ENCODE measurements at places on chromosomes 4 and X. TPM values are rescaled to one million over a fixed set of nuclear protein-coding genes. Genes with fewer than 3 reads are reported as not detected.
A peak's percentile ranks its signal among the peaks of the same experiment; 100 is the strongest.

- no peak for DNase-seq
Measured at GRCh38 chrX:132822634-132823012, 135.8 kb downstream of the HS6ST2 start.

- DNase-seq = no peak
Measured at GRCh38 chr4:173192375-173193162, 24.0 kb downstream of the GALNT7 start.

- peak; percentile 3 for DNase-seq
Measured at GRCh38 chrX:66760651-66761050, 121.8 kb upstream of the EDA2R start.

DNA sequence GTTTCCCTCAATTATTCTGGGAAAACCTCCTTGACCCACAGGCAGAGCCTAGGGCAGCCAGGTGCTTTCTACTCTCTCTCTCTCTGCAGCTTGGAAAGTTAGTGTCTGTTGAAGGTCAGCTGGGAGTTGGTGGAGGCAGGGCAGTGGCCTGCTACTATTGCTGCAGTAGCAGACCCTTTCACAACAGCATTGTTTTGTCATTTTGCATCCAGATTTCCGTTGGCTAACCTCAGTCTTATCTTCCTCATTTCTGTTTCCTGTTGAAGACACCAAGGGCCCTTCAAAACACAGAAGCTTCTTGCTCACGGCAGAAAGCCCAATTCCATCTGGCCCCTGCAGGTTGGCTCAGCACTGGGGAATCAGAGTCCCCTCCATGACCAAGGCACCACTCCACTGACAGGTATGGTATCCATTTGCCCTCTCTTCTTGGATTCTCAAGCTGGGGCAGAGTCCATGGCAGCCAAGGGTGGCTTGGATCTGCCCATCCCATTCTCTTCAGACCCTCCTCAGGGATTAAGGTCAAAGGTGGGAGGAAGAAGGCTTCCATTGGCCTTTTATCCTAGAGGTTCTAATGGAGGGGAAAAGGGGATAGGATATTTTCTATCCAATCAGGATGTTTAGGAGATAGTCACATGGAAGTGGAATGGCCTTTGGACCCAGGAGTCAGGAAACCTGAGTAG lies 24.6 kb downstream of the VSIG4 start:
- DNase-seq = no peak

DNA sequence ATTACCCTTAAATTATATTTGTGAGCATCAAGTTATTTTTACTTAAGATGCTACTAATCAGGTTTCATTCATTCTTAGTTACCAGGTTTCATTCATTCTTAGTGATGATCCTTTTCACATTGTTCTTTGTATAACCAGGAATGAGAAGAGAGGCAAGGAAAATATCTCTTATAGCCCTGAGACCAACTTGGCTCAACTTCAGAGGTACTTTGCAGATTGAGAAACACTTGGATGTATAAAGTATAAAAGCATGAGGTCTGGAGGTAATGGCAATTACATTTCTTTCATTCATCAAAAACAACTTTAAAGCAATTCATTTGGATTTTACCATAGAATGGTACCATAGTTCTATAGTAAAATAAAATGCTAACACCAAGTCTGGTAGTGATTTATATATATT lies 231.0 kb downstream of the PRDM5 start:
- no peak for DNase-seq

DNA sequence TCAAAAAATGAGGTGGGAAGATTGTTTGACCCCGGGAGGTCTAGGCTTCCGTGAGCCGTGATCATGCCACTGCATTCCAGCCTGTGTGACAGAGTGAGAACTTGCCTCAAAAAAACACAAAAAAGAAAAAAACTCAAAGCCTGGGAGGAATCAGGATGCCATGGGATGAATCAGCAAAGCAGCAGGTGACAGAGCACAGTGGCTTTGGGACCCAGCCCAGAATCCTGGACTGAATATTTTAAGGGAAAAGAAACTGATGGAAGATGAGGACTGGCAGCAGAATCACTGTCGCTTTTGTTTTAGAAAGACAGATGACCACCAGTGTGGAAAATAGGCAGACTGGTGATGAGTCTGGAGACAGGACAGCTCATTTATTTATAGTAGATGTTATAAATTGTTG lies 16.6 kb downstream of the S100G start:
- peak; percentile 7 for DNase-seq

DNA sequence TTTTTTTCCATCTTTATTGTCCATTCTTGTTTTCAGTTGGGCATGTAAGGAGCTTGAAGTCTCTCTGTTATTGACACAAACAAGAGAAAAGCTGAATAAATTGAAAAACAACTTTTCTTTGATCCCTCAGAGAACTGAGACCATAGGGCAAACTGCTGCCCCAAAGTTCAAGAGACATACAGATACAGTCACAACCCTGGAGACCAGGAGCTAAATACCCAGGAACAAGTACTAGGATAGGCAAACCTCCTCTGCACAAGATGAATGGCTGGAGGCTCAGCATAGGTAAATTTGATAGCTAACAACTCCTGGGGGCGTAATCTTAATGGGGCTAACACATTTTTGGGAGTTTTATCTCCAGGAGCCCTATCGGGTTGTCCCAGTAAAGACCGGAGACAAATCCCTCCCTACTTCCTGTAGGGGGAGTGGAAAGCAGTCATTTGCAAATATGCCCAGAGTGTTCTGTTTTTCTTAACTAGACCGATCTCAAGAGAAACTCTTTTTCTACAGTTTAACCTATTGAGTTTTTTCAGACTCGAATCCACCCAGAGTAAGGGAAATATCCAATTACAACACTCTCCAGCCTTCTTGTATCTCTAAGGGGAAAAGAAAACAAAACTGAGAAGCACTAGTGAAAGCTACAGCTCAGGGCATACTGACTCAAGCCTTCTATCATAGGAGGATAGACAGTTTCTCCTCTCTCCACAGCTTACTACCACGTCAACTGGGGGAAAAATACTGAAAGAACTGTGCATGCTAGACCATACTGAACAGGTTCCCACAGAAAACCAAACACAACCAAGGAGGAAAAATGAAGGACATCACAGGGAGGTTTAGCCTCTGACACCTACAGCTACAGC lies 23.1 kb downstream of the MAGEA8 start:
- DNase-seq = no peak

- DNase-seq = no peak
Measured at GRCh38 chr4:24836661-24837242, 41.4 kb downstream of the SOD3 start.

GRCh38 chr4:143641361-143641760 lies 59.1 kb downstream of the FREM3 start:
- DNase-seq = no peak

GRCh38 chr4:63232058-63232457 lies 1177.2 kb downstream of the TECRL start:
- DNase-seq = no peak

GRCh38 chrX:110359273-110359672 lies 625 bp downstream of the RTL9 start:
- DNase-seq = no peak

- DNase-seq = no peak
Measured at GRCh38 chrX:68717663-68718442, 70.4 kb downstream of the STARD8 start.

- DNase-seq = no peak
Measured at GRCh38 chrX:112687189-112687691, 7.5 kb upstream of the LHFPL1 start.

GRCh38 chrX:55107911-55108310 lies 19.1 kb downstream of the PAGE2 start:
- DNase-seq = no peak

GRCh38 chr4:3267576-3268394 lies 18.8 kb downstream of the MSANTD1 start:
- DNase-seq = peak; percentile 5

GRCh38 chrX:153769865-153770600 lies 6.0 kb downstream of the PLXNB3 start:
- no peak for DNase-seq

Gene VCX
- not detected for total RNA-seq

Gene GATA1
- not detected for total RNA-seq

Gene GAB1
- 31.3 TPM for total RNA-seq

Gene TXK
- not detected for total RNA-seq

Gene CXorf38
- total RNA-seq = 11.5 TPM

Gene CLDN22
- not detected for total RNA-seq

Gene PCDH18
- total RNA-seq = 162 TPM

Gene ATG4A
- 4.5 TPM for total RNA-seq

Gene SHISA3
- total RNA-seq = 0.09 TPM

Gene CT45A2
- not detected for total RNA-seq

Gene NCAPG
- 132 TPM for total RNA-seq

Gene PLRG1
- 92.7 TPM for total RNA-seq
